ENCODE measurements at places on chromosomes 6 and 20. TPM values are rescaled to one million over a fixed set of nuclear protein-coding genes. Genes with fewer than 3 reads are reported as not detected.

Gene STK38
- 70.3 TPM for total RNA-seq

Gene FOXP4
- total RNA-seq = 47.8 TPM

Gene ECT2L
- total RNA-seq = not detected

Gene PGC
- not detected for total RNA-seq

Gene GSTA3
- total RNA-seq = not detected

Gene FAM162B
- total RNA-seq = not detected

Gene PACSIN1
- total RNA-seq = 0.69 TPM

Gene OPRL1
- 0.33 TPM for total RNA-seq

Gene PMEPA1
- total RNA-seq = 1,302 TPM

Gene SIGLEC1
- total RNA-seq = not detected

Gene CGA
- total RNA-seq = not detected

Gene MYCT1
- not detected for total RNA-seq

DNA sequence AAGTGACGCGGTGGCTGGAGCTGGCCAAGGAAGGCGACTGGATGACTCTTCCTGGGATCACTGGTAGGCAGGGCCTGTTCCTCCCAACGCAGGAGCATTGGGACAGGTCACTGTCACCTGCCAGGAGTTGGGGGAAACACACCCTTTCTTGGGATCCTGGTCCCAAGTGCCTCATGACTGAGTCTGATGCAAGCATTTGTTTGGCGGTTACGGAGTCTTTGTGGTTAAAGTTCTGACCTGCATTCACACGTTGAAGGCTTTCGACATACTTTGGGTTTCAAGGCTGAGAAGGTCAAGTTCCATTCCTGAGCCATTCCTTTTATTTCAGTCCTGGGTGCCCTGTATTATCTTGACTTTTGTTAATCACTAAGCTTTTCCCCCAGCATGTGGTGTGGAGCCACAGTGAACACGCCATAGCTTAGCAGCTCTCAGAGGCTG lies 6.0 kb downstream of the PNLDC1 start:
- DNase-seq = peak; percentile 55

- DNase-seq = no peak
These were observed 298.6 kb downstream of the TAF4 start for GRCh38 chr20:61766921-61767610.

GRCh38 chr20:36465109-36466080 lies 75.9 kb upstream of the MYL9 start:
- peak; percentile 41 for DNase-seq

DNA sequence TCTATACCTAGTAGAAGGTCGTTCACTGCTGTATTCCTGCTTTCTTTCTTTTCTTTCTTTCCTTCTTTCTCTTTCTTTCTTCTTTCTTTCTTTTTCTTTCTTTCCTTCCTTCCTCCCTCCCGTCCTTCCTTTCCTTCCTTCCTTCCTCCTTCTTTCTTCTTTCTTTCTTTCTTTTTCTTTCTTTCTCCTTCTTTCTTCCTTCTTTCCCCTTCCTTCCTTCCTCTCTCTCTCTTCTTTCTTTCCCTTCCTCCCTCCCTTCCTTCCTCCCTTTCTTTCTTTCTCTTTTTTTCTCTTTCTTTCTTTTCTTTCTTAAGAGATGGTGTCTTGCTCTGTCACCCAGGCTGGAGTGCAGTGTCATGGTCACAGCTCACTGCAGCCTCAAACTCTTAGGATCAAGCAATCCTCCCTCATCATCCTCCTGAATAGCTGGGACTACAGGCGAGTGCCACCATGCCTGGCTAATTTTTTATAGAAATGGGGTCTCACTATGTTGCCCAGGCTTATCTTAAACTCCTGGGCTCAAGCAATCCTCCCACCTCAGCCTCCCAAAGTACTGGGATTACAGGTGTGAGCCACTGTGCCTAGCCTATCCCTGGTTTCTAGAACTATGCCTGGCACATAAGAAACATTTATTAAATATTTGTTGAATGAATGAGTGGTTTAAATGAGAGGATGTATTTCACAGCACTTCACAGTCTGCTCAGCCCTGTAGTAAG lies 2.6 kb upstream of the DNPH1 start:
- DNase-seq = no peak

DNA sequence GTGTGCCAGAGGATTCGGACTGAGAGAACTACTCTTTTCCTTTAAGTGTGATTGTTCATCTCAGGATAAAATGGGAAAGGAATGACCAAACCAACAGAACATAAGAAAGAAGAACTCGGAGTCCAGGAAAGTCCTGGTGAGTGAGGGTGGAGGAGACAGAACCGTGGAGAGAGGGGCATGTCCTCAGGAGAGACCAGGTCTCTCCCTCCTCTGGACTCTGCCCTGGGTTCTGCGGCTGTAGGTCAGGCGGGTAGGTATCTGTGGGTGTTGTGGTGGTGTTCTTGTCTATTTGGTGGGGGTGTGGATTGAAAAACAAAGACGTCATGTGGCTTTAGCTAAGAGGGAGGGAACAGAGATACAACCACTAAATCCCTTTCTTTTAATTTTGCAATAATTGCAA lies 29.1 kb upstream of the AGPAT4 start:
- DNase-seq = no peak

DNA sequence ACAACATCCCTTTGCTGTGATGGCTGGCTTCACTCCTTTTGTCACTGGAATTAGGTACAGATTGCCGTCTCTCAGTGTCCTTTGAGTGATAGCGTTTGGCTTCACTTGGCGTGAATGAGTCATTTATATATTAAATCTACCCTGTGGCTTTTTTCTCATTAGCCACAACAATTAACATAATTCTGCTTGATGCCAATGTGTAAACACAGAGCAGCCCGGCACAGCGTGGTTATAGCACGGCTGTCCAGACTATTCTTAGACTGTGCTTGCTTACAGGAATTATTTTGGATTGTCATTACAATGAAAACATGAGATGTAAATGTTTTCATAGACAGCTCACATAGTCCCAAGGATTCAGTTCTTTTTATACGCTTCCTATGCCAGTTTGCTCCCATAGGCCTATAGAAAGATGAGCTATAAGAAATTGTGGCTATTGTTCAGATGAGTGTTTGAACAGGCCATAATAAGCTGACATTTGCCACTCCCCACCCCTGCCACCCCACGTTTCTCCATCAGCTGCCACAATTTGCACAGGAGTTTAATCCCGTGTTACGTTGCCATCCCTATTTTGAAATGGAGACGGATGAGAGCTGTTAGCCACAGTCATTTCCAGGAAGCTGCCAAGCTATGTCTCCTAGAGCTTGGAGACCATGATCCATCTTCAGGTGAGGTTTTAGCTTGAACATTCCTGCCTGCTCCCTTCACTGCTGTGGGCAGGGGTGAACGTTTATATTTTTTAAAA lies 65.9 kb downstream of the PPP1R14C start:
- no peak for DNase-seq

GRCh38 chr6:80872199-80872950 lies 765.9 kb downstream of the BCKDHB start:
- DNase-seq = no peak

- DNase-seq = no peak
These were observed 195.0 kb downstream of the KHDC1L start for GRCh38 chr6:73030257-73030656.

GRCh38 chr6:144406796-144407195 lies 121.7 kb downstream of the UTRN start:
- DNase-seq = no peak

DNA sequence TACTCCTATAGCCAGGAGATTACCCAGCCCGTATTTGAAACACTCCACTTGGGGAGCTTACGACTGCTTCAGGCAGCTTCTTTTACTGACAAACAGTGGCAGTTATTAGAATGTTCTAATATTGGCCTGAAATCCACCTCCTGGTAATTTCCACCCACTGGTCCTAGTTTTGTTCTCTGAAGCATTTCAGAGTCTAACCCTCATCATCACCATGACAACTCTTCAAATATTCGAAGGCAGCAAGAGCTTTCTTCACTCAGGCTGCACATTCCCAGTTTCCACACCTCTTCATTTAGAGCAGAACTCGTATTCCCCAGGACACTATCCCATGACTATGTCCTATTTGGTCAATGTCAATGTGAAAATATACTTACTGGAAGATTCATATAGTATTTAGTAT lies 325.6 kb downstream of the UBE3D start:
- DNase-seq = no peak

DNA sequence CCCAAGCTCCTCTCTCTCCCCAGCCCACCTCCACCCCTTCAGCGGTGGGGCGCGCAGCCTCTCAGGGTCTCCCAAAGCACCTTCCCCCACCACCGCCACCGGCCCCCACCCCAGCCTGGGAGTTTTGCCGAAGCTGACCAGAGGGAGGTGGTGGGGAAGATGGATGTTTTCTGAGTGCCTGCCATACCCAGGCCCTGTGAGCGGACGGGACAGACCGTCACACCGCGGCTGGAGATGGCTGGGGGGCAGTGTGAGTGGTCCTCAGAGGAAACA lies 5.7 kb downstream of the C20orf204 start:
- no peak for DNase-seq

DNA sequence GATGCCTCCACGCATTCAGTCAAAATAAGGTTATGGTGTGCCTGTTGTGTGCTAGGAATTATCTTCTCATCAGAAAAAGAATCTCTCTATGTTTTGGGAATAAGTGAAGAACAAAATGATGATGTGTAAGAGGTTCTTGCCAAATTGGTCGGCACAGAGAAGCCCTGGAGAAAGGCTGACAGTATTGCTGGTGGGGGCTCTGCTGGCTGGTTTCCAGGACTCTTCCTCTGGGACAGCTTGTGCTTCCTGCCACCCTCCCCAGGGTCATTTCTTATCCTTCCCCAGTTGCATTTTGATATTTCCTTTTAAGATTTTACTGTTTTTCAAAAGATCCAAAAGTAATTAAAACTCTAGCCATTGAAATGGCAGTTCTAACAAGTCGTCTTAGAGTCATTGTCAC lies 22.1 kb downstream of the CST4 start:
- DNase-seq = no peak

DNA sequence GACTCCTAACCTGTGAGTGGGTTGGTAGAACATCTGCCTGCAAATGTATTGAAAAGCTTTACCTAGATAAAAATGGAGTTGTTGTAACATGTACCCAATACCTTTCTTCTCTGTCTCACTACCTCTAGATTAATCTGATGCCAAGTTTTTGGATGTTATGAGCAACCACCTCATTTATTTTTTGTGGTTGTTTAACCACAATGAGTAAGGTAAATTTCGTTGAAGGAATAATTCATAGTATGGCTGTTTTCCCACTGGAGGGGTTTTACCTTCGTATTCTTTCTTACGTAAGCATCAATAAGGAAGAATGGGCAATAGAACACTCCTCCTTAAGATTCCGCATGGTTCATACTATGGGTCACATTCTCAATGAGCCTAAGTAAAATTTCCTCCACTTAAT lies 165.4 kb downstream of the CDH26 start:
- no peak for DNase-seq

DNA sequence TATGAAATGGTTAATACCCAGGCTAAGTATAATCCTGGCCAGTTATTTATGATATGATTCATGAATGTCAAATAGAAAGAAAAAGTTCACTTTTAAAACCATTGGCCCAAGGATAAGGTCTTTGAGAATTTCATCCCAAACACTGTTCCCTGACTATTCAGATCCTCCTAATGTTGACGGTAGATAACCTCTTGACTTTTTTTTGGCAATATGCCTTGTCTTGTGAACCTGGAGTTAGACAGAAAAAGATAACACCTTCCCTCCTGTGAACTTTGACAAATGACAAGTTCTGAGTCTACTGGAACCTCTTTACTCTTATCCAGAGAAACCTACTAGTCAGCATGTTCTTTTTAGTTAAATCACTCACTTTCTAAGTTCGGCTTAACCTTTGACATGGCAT lies 166.8 kb upstream of the PREP start:
- no peak for DNase-seq

DNA sequence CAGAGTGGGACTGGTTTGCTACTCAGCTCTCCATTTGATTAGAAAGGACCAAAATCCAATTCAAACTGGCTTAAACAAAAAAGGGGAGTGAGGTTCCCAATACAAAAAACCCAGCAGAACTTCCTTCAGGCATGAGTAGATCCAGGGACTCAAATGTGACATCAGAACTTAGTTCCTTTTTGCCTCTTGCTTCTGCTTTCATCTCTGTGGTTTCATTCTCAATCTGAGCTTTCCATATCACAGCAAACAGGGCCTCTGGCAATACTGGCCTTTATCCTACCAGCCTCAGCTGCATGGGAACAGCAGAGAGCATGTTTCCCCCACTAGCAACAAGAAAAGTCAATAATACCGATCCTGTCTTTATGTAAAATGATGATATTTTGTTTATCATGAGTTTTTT lies 28.6 kb upstream of the PRELID3B start:
- no peak for DNase-seq

DNA sequence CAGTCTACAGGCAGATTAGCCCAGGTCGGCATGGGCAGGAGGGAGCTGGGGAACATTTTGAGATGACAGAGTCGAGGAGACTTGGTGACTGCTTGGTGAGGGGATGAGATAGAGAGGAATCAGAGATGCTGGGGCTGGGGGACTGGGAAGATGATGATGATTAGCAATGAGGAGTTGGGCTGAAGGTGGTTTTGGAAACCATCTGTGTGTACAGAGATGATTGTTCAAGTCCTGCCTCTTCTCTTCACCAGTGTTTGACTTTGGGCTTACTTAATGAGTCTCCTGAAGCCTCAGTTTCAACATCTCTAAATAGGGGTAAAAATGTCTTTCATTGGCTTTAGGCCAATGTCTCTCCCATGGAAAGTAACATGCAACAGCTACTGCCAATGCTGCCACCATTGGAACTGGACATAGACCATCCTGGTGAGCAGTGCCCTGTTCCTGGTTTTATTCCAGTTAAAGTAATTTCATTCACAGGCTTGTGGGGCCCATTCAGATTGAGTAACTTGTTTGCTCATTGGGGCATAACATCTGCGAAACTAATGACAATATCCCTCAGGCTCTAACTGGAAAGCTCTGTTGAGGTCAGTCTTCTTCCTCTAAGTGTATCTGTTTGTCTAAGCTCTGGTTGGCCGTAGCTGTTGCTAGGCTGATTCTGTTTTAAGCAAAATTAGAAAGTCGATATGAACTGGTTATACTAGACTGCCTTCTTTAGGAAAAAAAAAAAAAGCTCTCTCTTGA lies 99.1 kb downstream of the ARMC2 start:
- peak; percentile 19 for DNase-seq

DNA sequence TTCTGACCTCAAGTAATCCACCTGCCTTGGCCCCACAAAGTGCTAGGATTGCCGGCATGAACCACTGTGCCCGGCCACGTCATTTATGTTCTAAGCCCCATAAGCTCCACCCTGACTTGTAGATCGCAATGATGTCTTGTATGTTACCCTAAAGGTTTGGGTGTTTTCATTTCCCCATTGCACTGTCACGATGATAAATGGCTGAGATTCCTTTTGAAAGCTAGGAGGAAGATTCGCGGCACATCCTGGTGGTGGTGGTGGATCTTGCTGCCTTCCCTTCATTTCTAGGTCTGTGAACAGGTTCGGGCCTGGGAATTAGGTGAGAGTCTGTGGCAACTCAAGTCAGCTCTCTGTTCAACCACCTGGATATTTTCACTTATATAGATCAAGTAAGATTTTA lies 28.3 kb downstream of the MUC22 start:
- DNase-seq = no peak
